ENCODE measurements at places on chromosomes 4 and X.

GRCh38 chr4:144509088-144510015 is 136.6 kb upstream of the HHIP start:
- no peak for ATAC-seq

- ATAC-seq: no peak
Observed at GRCh38 chrX:124720532-124720931, 374.2 kb downstream of the SH2D1A start.

GRCh38 chr4:175282407-175282806 is 364.2 kb downstream of the ADAM29 start:
- no peak for ATAC-seq

DNA sequence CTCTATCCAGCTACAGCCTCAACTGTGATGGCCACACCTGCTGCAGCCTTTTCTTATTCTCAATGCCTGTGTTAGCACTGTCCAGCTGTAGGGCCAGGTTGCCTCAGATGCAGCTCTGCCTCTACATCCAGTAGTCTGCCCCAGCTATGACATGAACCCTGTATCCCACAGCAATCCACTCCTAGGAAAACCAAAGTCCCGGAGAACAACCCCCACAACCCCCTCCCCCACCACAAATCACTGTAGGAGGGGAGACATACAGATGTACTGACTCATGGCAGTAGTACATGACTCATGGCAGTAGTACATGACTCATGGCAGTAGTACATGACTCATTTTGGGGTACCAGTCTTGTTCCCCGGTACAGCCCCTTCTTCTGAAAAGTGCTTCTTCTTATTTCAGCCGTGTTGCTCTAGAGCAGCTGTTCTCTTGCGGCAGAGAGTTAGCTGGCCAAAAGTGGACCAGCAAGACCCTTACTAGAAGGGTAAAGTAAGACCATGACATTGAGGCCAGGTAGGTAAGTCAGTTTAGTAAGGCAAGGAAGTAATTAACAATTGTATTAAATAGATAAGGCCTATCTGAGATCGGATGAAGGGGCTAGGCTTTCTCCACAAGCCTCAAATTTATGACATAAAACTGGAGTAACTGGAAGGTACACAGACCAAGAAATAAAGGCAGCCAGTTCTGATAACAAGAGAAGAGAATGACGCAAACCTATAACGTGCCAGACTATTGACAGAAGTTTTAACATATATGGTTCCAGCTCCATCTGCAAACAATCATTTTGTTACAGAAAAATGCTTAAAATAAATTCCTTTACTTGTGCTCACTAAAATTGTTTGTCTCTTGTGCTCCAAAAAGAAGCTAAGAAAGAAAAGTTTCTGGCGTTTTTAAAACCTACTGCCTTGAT is 221.4 kb downstream of the TACR3 start:
- ATAC-seq: peak; percentile 80

Measured in activated T-helper 17 cell treated with anti-CD3 and anti-CD28 coated beads, Interleukin-2, amount 50 U/mL, for 72 hours (primary cell).